ENCODE measurements at places on chromosomes 11 and 22.

DNA sequence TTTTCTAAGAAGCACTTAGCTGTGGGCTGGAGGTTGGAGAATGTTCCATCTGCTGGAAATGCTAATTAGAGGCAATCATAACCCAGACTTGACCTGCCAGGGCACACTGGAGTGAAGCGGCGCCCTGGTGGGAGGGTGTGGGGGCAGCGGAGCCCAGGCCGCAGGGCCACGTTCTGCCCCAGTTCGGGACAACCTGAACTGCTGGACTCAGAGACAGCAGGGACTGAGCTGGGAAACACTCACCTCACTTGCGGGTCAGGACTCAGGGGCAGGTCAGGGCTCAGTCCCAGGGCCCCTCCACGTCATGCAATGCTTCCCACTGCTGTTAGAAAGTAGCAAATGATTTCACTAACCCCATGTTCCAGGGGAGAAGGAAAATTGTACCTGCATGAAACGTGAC is 316.4 kb downstream of the NTM start:
- DNase-seq = no peak

- peak; percentile 43 for DNase-seq
Observed at GRCh38 chr11:122141725-122142124, 25.7 kb upstream of the BLID start.

DNA sequence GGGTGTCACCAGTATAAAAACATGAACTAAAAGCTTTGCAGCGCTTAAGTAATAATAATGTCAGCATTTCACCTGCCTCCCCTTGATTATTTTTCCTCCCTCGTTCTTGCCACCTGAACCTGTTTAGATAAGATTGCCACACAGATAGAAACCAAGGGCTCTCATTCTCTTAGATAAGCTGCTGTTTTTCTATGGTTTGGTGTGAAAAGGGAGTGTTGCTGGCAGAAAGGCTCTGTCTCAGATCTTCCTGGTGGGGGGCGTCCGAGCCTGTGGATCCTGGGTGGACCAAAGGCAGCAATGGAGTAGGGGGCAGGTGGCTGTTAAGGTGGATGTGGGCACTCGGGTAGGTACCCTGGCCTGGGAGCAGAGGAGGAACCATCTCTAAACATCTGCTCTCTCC is 147.5 kb downstream of the ST3GAL4 start:
- DNase-seq = no peak

GRCh38 chr22:32852395-32853251 is 51.1 kb downstream of the TIMP3 start:
- DNase-seq = no peak

DNA sequence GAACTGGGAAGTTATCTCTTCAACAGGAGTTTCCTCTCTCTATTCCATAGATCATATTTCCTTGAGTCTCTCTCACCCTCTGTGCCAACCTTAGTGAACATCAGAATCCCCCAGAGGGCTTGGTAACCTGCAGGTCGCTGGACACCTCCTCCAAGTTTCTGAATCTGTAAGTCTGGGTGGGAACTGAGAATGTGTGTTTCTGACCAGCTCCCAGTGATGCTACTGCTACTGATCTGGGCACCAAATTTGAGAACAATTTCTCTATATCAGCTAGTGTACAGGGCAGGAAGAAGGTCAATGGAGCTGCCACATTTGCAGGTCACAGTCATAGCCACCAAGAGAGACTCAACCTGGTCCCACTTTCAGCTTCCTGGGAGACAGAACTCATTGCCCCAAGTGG is 62.9 kb downstream of the RCN1 start:
- DNase-seq = no peak

DNA sequence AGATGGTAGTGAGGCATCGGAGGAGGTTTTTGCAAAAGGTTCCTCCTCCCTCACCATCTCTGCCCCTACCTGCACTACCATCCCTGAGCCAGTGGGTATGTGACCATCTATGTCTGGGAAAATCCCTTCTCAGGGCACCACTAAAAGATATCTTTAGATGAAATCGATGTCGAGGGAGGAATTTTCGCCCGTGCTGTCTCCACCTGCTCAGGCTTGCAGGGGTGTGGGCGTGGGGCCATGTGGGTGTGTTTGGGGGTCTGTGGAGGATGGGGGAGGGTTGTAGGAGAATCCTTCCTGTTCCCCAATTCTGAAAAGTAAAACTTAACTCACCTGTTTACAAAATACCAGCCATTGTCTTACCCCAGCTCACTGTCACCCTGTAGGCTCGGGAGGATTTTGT is 12.4 kb downstream of the MPPED1 start:
- no peak for DNase-seq

DNA sequence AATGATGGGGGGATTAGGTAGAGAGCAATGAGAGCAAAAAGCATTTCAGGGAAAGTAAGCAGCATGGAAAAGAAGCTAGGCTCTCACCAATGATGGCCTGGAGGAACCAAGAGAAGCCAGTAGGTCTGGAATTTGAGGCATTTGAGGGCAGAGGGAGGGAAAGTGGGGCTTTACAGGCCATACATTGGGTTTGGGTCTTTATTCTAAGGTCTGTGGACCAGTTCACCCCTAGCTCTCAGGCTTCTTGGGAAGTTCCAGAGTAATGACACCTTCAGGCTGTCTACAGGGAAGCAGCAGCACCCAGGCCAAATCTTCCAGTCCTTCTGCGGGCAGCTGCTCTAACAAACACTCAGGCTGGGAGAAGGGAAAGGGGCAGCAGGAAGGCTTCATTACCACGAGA is 29.4 kb downstream of the ARFGAP2 start:
- no peak for DNase-seq

Data from hippocampal formation (tissue), 2 donors.